ACHN (cell line): ENCODE measurements at places on chromosomes 12 and 14.

DNA sequence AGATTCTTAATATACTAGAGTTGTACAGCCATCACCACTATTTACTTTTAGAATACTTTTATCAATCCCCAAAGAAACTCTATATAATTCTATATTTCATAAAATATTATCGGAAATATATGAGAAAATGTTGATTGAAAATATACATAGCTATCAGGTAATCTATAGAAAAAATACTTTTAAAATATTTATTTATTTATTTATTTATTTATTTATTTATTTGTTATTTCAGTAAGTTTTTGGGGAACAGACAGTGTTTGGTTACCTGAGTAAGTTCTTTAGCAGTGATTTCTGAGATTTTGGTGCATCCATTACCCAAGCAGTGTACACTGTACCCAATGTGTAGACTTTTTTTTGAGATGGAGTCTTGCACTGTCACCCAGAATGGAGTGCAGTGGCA is 206.6 kb upstream of the DAAM1 start:
- DNase-seq, result no peak

DNA sequence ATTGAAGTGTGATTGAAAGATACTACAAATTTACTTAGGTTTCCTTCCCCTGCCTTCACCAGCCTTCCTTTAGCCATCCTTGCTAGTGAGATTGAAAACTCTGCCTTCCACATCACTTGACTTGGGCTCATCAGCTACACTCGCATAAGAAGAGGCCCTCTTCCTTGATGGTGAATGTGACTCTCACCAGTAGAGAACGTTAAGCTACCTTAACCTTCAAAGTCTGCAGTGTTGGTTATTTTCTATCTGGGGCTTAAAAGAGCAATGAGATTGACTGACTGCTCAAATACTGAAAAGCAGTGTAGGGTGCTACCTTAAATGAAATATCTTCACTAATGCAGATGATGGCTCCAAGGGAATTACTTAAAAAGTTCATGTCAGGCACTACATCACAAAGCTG is 271.8 kb downstream of the EGLN3 start:
- DNase-seq, result no peak

GRCh38 chr14:104641753-104642539 is 37.4 kb upstream of the TMEM179 start:
- DNase-seq, result no peak

DNA sequence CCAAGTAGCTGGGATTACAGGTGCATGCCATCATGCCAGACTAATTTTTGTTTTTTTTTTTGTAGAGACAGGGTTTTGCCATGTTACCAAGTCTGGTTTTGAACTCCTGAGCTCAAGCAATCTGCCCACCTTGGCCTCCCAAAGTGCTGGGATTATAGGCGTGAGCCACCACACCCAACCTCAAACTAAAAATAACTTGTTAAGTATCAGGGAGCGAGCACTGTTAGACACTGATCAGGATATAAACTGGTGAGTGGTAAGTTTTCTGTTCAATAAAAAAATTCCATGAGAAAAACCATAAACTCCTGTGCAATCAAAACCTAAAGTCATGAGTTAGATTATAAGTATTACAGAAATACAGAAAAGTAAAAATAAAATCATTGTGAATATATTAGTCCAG is 44.6 kb upstream of the SYCP3 start:
- DNase-seq, result no peak

- no peak for DNase-seq
Observed at GRCh38 chr14:100965296-100965695, 61.8 kb upstream of the RTL1 start.

- no peak for DNase-seq
Observed at GRCh38 chr14:99513946-99514551, 32.8 kb downstream of the CCNK start.
